Cortex of kidney (tissue), 1 donor: ENCODE measurements at places on chromosomes 3 and 15.

DNA sequence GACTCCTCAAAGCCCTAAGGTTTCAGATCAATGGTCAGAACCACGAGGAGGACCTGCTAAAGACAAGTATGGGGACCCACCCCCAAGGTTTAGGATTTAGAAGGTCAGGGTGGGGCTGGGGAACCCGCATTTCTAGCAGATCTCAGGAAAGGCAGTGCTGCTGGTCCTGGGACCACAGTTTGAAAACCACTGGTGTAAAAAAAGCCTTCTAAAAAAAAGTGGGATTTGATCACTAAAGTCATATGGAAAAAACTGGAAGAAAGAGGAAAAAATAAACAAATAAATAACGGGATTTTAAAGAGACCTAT, 832 bp downstream of the SLC41A3 start:
- DNase-seq = no peak

- DNase-seq = no peak
Measured at GRCh38 chr3:10530241-10530640, 24.9 kb upstream of the ATP2B2 start.

- DNase-seq = no peak
Measured at GRCh38 chr3:98903099-98903498, 1.6 kb upstream of the DCBLD2 start.

- no peak for DNase-seq
Measured at GRCh38 chr15:40277471-40277870, 5.4 kb downstream of the ANKRD63 start.

- no peak for DNase-seq
Measured at GRCh38 chr3:127459891-127460290, 130.6 kb downstream of the TPRA1 start.

DNA sequence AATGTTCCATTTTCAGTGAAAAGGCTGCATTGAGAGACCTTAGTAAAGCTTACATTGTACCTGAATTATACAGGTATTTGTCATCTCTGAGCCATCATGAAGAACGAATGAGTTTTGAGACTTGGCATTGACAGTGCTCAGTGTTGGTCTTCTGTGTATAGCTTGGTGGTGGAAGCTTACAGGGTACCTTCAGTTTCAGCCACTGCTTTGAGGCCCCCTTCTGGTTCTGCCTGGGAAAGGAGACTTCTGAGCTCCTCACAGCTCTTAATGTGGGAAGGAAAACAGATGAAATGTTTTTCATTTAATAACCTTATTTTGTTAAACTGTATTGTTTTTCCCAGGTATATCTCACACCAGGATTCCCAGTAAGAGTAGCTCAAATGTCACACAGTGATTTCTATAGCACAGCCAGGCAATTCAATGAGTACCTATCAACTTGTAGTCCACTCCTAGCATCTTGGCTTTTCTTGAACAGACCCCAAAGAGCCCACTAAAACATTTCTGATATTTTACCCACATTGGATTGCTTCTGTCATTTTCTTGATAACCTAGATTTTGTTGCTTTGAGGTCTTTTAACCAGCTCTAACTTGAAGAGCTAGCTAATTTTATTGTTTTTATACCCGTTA, 5.6 kb downstream of the SERPINI1 start:
- DNase-seq = no peak

DNA sequence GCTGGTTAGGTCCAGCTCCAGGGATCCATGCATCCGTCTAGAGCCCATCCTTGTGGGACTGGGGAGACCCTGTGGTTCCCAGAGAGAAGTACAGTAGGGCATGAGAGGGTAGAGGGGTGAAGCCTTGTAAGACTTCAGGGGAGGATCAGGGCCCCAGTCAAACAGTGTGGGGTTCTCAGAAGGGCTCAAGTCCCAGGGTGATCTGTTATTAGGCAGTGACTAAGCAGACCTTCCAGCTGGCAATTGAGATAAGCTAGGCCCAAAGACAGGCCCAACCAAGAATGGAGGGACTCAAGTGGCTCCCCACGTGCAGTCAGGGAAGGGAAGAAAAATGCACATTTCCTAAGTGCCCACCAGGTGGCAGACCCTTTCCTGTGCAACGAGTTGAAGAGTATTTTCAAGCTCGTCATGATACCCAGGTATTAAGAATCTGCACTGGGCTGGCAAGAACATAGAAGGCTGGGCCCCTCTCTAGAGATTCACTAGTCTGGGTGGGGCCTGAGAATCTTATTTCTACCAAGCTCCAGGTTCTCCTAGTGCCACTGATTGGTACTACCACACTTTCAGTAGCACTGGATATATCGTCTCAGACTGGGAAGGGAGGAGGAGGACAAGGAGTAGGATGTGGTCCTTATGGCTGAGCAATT, 240.8 kb downstream of the NR1D2 start:
- DNase-seq = no peak

- no peak for DNase-seq
Measured at GRCh38 chr3:162777118-162777517, 1280.5 kb downstream of the OTOL1 start.

DNA sequence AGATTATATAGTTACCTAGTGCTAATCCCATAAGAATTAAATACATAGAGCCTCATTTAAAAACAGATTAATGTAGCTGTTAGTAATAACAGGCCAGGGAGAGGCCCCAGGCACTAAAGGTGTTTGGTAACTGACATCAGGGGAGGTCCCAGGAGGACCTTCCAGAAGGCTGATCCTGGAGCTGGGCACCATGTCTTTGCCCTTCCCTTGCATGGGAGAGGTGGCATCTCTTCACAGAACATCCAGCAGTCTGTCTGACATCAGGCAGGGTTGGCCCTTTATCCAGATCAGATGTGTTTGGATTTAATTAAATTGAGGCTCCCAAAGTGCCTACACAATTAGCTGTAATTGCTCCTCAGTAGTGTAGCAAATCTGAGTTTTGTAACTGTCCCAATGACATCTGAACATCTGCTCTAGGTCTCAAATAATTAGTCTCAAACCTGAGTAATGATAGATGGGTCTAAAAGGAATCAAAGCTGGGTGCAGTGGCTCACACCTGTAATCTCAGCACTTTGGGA, 53.0 kb downstream of the RLBP1 start:
- DNase-seq = no peak

DNA sequence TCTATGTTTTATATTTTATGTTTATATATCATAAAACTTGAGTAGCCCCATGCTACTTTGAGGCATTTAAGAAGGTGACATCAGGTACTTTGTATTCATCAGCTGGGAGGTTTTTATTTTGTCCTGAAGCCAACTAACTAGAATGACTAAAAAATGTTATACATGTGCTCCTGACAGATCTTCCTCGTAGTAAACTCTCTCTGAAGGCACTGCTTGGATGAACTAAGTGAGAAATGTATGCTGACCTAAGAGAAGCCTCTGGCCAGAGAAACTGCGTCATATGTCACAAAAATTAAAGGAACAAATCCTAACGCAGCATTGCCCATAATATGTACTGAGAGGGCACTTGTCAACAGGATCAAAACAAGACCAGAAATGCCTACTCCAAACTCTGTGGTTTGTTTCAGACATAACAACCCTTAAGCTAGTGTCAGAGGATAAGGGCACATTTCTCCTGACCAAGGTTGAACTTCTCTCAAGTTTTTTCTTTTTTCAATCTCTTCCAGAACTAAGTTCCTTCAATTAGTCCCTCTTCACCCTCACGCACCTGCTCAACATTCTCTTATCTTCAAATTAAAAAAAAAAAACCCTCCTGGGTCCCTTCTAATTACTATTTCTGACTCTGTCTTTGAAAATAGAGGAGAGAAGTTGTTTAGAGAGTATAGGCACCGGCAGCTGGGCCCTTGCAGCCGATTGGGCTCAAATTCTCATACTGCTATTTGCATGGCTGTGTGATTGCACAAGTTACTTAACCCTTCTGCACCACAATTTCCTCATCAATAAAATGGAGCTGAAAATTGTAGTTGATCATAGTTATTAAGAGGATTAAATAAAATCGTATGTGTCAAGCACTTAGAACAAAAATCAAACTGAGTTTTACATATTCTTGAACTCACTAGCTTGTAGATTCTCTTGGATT, 159.0 kb downstream of the FRMD5 start:
- DNase-seq = no peak

GRCh38 chr15:46652266-46652665, 1017.4 kb downstream of the SQOR start:
- no peak for DNase-seq

DNA sequence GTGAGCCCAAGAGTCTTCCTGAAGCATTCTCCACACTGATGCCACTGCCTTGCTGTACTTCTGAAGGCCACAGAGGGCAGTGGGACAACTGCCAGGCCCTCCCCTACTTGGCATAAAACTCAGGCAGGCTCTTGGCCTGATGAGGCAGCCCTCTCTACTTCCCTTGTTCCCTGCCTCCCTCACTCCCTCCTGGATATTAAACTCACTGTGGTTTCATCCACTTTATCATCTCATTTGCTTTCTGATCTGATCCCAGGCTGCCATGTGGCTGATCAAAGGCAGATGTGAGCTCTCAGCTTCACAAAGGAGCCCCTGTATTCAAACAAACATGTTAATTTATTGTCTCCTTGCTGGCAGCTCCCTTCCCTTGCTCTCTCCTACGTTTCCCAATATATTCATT, 533.5 kb downstream of the IGSF11 start:
- DNase-seq = no peak

DNA sequence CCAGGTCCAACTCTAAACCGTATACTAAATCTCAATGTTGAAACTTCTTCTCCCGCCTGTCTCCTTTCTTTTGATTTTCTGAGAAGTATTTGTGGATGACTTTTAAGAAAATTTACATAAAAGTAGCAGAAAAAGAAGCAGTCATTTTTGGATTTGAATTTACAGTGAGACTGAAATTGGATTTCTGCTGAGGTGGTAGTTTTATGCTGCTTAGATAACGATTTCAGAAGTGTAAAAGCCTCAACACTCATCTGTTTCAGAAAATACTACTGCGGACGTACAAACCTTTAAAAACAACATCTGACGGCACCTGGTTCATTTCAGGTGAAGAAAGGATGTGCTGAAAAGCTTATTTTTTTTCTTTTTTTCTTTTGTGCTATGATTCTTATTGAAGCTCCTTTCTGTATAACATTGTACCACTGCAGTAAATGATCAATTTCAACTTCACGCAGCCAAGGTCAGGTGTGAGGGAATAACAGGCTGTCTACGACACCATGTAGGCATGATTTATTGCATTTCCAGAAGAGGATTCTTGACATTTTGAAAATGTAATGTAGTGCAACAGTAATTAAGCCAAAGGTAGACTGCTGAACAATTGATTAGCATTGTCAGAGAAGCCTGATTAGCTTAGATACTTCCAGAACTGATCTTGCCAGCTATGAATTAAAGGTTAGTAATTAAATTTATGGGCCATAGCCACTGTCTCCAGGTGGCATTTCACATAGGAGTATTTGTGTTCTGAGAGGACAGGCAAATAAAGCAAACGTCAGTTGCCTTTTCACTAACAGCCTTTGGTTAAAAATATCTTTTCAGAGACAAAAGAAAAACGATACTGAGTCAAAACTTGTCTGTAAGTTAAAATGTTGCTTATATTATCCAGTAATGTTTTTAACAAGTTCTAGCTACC, 134.6 kb upstream of the KBTBD8 start:
- DNase-seq = no peak

GRCh38 chr3:41148901-41149300, 50.4 kb upstream of the CTNNB1 start:
- DNase-seq = no peak

DNA sequence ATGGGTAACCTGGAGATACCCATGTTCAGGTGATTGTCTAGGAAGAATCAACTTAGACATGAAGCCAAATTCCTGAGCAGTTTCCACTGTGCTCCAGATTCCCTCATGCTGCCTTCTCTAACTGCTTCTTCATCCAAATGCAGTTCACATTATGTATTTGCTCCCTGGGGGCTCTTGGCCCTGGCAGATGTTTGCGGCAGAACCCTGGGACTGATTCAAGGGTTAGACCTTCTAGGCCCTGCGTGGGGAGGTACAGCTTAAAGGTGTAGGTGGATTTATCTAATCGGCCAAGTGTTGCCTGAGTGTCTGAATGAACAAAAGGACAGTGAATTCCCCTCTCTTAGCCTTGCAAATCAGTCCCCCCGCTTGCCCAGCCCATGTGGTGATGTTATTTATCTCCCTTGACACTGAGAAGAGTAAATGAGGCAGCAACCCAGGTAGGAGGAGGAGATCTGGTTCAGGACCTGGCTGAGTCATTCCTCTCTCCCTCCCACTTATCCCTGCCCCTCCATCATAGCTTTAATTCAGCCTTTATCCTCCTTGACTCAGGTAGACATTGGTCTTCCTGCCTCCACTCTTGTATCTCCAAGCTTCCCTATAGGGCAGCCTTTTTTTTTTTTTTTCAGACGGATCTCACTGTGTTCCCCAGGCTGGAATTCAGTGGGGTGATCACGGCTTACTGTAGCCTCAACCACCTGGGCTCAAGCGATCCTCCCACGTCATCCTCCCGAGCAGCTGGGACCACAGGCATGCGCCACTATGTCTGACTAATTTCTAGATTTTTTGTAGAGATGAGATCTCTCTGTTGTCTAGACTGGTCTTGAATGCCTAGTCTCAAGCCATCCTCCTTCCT, 54.8 kb downstream of the MAGEF1 start:
- DNase-seq = no peak

DNA sequence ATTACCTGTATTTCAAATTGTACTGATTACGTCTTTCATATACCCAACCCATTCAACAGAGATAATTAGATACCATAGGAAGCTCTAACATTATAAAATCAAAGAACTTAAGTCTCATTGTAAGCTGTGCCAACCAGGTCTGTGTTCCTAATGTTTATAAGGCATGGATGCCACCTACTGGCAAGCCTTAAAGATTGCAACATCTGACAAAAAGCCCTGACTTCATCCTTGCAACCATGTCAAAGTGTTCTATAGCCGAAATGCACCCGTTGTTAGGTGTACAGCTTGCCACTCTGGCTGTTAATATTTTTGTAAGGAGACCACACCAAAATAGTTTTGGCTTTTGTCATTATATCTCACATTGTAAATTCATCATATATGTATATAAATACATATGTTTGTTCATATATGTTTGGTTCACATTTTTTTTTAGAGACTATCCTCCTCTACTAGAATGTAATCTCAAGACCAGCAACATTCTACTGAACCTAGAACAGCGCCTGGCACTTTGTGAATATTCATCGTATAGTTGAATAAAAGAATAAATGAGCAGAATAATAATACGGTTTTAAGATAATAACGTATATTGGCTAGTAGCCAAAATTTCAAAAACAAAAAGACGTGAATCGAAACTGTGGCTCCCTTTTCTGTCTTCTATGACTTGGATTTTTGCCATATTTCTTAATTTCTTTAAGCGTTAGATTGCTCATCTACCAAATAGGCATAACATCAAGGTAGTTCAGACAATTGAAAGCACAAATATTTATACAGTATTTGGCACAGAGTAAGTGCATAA, 258.1 kb downstream of the TBL1XR1 start:
- DNase-seq = no peak

GRCh38 chr15:84755736-84756527, 7.5 kb downstream of the ZNF592 start:
- no peak for DNase-seq
